Cerebellum (tissue), 4 donors: ENCODE measurements at places on chromosomes 13 and 19. TPM values are rescaled to one million over a fixed set of nuclear protein-coding genes. Genes with fewer than 3 reads are reported as not detected.

GRCh38 chr19:42143341-42144234 lies 11.3 kb upstream of the POU2F2 start:
- no peak for DNase-seq

DNA sequence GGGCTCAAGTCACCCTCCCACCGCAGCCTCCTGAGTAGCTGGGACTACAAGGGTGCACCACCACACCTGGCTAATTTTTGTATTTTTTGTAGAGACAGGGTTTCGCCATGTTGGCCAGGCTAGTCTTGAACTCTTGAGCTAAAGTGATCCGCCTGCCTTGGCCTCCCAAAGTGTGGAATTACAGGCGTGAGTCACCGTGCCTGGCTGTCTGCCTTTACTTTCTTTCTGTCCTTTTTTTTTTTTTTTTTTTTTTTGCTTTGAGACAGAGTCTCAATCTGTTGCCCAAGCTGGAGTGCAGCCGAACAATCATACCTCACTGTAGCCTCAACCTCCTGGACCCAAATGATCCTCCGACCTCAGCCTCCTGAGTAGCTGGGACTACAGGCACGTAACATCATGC lies 25.0 kb upstream of the OR1M1 start:
- no peak for DNase-seq

- DNase-seq = no peak
Measured at GRCh38 chr13:75445717-75446499, 36.1 kb downstream of the TBC1D4 start.

DNA sequence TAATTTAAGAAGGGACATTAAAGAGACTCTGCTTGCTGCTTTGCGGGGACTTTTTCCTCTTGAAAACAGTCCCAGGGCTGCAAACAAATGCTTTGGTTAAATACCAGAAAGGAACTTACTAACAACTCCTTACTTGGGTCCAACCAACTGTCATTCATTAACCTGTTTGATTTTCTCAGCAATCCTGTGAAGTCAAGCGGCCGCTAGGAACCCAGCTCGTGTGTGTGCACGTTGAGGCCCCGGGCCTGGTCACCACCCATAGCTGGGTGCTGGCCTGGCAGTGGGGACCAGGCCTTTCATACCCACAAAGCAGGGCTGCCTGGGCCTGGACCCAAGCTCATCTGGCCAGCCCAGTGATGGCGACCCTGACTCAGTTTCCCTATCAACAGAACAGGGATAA lies 50.7 kb downstream of the C1QTNF9 start:
- no peak for DNase-seq

Gene POSTN
- total RNA-seq = 32.7 TPM

- DNase-seq = no peak
Measured at GRCh38 chr19:31037286-31037980, 311.8 kb downstream of the TSHZ3 start.

GRCh38 chr19:10501971-10502523 lies 1.1 kb downstream of the KEAP1 start:
- peak; percentile 82 for DNase-seq

- DNase-seq = no peak
Measured at GRCh38 chr13:43347877-43348276, 324.5 kb downstream of the DNAJC15 start.

- no peak for DNase-seq
Measured at GRCh38 chr13:83281654-83282053, 600.6 kb downstream of the SLITRK1 start.

DNA sequence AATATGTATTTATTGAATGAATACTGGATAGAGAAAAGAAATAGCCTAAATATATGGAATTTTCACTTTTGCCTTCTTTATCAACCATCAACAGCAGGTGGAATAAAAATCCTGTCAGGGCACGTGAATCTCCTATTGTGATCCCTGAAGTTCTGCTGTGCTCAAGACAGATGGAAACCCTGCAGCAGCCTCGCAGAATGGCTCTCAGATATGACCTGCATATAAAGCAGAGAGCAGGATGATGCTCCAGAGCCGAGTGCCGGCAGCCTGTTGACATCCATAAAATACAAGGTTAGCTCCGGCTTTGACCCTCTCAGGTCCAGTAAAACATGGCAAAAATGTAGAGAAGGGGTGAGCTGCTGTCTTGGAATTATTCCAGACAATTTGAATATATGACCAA lies 659.3 kb downstream of the DIAPH3 start:
- DNase-seq = peak; percentile 17

DNA sequence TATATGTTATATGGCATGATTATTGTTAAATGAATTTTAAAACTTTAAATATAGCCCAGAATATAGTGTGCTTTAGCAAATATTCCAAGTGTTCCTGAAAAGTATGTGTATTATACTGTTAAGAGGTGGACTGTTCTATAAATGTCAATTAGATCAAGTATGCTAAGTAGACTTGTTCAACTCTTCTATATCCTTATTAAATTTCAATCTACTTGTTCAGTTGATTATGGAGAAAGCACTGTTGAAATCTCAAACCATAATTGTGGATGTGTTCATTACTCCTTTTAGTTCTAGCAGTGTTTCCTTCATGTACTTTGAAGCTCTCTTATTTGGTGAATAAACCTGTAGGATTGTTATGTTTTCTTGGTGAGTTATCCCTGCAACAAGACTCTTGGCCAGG lies 52.5 kb downstream of the SPACA7 start:
- no peak for DNase-seq
